ENCODE measurements at places on chromosomes 12 and 14.

DNA sequence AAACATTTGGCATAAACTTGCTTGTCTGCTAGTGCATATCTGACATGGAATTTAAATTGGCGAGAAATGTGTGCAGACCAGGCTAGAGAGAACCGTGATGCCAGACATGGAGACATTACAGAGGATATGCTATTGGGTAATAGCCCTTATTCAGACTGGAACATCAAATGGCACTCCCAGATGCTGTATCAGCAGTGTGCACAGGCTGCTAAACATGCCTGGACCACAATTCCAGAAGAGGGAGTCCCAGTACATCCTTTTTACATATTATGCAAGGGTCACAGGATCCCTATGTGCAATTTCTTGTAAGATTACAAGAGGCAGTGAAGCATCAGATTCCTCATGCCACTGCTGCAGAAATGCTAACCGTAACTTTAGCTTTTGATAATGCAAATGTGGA lies 354.5 kb upstream of the FOXG1 start:
- DNase-seq = no peak

DNA sequence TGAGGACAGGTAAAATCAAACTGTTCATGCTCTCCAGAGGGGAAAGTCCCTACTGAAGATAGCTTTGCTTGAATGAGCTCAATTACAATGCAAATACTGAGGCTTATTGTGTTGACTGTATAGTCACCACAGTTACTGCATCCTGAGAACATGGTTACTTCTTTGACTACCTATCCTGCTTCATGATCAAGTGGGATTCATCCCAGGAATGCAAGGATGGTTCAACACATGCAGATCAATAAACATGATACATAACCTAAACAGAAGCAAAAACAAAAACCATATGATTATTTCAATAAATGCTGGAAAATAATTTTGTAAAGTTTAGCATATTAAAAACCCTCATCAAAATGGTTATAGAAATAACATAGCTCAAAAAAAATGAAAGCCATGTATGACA lies 32.9 kb upstream of the P2RX7 start:
- DNase-seq = no peak

DNA sequence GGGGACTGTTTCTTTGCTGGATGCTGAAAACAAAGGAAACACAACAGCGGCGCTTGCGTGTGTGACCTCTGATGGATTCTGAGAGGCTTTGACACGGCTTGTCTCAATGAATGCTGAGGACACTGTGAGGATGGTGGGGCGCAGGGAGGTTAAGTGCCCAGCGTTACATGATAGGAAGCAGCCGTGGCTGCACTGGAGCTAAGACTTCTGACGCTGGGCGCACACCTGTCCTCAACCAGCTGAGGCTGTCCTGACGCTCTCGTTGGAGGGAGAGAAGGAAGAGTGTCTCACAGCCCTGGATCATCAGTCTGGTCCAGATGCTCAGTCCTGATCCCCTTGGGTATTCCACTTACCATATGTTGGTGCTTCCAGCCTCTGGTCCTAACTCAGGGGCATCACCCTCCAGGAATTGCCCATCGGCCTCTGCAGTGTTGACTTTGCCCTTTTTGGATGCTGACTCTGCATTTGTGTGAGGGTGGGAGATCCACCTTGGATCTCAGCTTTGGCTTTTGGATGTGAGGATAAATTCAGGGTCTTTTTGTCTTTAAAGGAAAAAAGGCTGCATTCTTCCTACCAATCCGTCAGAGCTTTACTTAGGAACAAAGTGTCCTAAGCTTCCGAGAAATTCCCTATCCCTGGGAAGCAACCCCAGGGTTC lies 125.2 kb downstream of the ZNF664 start:
- DNase-seq = no peak

DNA sequence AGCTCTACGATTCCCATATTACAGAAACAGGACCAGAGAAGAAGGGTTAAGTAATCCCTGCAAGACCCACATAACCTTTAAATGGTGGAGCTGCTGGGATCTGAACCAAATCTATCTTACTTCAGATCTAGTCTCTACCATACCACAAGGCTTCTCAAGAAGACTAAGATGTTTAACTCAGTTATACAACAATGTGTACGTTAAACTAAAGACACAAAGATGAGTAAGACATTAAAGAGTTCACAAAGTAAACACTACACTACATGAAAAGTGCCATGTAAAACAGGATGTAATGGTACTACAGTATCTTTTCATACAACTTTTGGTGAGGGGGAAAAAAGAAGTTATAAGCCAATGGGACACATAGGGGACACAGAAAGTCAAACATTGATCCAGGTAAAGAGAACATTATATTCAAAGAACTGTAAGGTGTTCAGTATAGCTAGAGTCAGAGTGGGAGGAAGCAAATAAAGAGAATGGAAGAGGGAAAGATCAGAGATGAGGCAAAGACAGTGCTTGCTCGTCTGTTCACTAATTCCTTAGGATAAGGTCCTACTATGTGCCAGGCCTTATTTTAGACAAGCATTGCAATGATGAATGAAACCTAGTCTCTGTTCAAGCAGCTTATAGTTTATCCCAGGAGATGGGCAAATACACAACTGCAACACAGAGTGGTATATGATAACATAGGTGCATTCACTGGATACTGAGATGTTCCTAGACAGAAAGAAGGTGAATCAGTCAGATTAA lies 7.7 kb downstream of the TMED10 start:
- DNase-seq = no peak

DNA sequence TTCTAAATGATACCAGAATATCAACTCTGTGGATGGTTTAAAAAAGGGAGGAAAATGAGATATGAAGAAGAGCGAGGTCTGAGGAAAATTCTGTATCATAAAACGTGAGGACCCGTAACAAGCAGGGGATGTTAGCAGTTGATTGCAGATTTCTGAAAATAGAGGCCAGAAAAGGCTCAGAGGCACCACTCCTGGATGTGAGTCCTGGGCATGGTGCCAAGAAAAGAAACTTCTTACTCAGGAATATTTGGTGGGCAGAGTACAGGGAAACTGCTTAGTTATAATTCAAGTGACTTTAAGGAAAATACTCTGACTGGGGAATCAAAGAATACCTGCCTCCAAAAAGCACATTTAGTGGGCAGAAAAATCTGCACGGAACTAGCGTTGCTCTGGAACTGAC lies 85.5 kb downstream of the PRICKLE1 start:
- no peak for DNase-seq

GRCh38 chr14:59186306-59186705 lies 2.2 kb upstream of the DAAM1 start:
- no peak for DNase-seq

GRCh38 chr12:7180685-7181084 lies 8.8 kb upstream of the PEX5 start:
- no peak for DNase-seq

- no peak for DNase-seq
Observed at GRCh38 chr12:8661016-8661415, 1.6 kb downstream of the MFAP5 start.

- DNase-seq = no peak
Observed at GRCh38 chr14:76958980-76959710, 69.4 kb downstream of the IRF2BPL start.

GRCh38 chr12:107490010-107490409 lies 195.6 kb upstream of the PWP1 start:
- DNase-seq = no peak

DNA sequence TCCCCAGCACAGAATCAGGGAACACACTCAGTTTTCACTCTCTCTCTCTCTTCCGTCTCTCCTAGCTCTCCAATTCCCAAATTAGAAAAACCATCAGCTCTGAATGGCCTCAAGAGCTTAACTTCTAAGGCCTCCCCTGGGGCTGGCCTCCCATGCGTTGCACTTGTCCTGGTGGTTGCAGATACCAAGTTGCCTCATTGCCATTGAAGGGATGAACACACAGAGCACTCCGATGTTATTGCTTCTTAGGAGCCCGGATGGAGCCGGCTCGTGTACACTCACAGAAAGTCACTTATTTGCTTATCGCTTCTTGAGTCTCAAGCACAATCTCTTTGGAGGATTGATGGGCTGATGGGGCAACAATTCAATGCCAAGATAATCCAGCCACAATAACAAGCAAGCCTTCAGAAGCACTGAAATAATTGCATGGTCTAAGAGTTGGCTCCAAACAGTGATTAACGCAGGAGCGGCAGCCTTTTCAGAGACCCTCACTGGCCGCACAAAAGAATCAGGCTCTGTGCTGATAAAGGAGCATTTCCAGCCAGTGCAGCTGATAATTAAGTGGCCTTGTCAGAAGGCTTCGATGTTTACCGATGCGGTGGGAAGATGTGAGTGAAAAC lies 175.8 kb upstream of the TMEM132C start:
- DNase-seq = no peak

GRCh38 chr14:101948666-101949216 lies 15.6 kb upstream of the DYNC1H1 start:
- DNase-seq = no peak

All from SIG-M5 (cell line).